ENCODE measurements at places on chromosomes 12 and 14.

GRCh38 chr12:81209012-81209411 lies 131.1 kb downstream of the ACSS3 start:
- peak; percentile 49 for DNase-seq

DNA sequence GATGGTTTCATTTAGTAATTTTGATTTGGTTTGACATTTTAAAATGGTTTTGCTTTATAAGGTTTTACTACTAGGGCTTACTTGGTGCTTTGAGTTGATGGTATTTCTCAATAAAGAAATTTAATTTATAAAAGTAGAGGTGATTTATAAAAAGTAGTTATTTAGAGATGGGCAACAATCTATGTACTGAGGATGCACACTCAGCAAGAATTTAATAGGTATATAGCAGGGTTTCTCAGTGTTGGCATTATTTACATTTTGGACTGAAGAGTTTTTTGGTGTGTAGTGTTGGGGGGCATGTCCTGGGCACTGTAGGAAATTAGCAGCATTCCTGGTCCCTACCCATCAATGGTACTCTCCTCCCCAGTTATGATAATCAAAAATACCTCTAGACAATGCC lies 47.7 kb downstream of the PPHLN1 start:
- no peak for DNase-seq

GRCh38 chr12:19397534-19397933 lies 41.8 kb upstream of the AEBP2 start:
- DNase-seq: no peak

- no peak for DNase-seq
Observed at GRCh38 chr12:131044136-131044535, 90.4 kb downstream of the ADGRD1 start.

DNA sequence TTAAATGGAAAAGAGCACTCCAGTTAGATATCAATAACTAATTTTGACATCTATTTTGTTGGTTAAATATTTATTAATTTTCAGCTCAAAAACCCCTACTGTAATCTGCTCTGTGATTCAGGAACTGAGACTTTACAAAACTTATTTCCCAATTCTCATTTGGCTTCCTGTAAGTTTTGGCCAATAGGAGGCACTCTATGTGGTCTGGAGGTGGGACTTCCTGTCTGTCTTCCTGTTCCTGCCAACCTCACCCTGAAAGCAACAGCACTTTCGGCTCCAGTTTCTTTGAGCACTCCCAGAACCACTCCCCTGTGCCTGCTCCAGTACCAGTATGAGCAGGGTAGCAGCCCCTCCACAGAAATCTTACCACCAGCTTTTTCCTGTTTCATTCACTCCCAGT lies 1027.0 kb downstream of the VRK1 start:
- DNase-seq: no peak

DNA sequence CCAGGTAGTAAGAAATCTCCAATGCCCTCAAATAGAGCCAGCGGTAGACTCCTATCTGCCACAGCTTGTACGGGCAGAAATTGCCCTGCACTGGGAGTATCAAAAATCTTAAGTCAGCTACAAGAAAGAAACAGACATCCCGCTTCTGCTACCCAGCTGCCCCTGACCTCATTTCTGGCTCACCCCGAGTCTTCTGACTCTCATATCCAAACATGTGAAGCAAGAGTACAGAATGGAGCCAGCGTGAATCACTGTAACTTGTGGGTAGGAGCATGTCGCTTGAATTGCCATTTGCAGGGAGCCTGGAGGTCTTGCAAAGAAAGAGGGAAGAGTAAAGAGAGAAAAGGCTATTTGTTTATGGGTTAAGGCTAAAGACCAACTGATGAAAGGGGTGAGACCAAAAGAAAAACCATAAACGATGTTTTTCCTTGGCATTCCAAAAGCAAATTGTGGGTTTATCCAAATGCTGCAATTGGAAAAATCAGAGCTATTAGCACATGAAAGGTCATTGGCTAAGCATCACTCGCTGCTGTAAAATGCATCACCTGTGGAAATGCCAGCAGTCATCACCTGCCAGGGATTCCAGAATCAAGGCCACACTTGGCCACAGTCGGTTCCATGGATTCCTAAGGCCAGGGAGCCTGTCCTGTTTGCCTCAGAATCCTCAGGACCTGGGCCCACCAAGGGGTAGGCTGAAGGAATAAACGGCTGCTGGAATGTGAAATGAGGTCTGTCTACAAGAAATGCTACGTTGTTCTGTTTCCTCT lies 86.6 kb downstream of the FOXN3 start:
- peak; percentile 95 for DNase-seq

GRCh38 chr12:11553871-11554533 lies 95.5 kb upstream of the ETV6 start:
- DNase-seq: peak; percentile 75

DNA sequence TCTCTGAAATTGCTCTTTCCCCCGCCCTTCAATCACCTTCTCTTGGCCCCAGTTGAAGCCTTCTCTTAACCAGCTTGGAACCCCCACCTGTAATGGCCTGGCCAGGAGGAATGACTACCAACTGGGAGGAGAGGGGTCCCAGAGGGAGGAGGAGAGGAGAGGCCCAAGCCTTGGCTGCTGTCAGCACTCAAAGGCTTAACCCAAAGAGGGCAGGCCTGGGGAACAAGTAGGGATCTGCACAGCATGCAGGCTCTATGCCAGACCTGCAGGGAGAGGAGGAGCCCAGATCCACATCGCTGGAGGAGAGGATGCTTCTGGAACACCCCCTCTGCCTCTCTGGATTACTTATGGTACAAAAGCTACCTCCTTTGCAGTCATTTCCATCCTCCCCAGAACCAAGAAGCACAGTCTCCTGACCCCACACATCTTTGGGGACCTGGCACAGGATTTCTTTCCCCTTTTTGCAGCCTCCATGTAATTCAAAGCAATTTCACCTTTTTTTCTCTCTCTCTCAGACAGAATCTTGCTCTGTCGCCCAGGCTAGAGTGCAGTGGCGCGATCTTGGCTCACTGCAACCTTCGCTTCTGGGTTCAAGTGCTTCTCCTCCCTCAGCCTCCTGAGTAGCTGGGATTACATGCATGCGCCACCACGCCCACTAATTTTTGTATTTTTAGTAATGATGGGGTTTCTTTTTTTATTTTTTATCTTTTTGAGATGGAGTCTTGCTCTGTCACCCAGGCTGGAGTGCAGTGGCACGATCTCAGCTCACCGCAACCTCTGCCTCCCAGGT lies 6.2 kb downstream of the RARG start:
- no peak for DNase-seq

DNA sequence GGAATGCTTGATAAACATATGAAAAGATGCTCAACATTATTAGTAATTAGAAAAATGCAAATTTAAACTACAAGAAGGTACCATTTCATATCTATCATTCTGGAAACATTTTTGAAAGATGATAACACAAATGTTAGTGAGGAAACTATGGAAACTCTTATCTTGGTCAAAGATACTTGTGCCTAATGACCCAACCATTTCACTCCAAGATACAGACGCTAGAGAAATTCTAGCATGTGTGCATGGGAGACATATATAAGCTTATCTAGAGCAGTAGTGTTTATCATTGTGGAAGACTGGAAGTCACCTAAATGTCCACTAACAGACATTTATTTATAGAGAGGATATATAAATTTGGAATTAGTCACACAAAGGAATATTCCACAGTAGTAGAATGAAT lies 143.1 kb upstream of the HMGA2 start:
- no peak for DNase-seq

DNA sequence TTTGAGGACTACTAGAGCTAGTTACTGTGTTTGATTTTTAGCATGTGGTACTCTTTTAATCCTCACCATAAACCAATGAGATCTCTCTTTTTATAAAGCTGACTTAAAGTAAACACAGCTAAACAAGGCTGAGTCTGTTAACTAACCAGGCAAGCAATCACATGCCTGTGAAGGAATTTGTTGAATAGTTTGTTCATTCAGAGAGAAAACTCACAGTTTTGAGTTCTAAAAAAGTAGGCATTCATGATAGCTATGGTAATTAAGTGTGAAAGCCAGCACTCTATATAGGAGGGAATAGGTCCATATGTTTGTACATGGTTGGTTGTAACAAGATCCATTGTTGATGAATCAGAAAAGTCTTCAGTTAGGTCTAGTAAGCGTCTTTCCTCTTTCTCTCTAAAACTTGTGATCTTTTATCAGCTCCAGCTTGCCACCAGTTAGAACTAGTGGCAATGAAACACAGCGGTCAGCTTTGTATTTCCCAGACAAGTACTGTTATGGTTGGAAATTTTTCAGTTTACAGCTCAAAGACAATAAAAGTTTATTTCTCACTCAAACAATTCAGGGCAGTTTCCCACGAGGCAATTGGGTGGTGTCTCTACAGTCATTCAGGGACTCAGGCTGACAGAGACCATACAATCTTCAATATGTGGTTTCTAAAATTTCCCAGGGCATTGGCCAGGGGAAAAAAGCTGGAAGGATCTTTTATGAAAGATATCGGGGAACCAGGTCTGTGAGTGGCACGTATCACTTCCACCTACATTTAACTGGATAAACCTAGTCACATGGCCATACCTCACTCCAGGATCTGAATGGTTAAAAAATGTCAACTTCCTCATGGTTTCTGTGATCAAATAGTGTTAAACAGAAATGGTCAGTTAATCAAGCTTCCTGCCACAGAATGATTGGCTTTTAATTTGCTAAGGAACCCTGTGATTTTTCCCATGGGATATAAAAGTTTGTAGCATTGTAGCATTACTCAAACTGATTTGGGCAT lies 203.1 kb downstream of the KIF21A start:
- DNase-seq: no peak

GRCh38 chr12:18827913-18828312 lies 90.0 kb downstream of the CAPZA3 start:
- no peak for DNase-seq

- DNase-seq: no peak
Observed at GRCh38 chr14:106872611-106873446, 1346.4 kb downstream of the TMEM121 start.

- DNase-seq: peak; percentile 55
Observed at GRCh38 chr12:121579981-121580868, 598 bp downstream of the KDM2B start.

- DNase-seq: peak; percentile 66
Observed at GRCh38 chr14:51540364-51540763, 111.3 kb upstream of the FRMD6 start.

DNA sequence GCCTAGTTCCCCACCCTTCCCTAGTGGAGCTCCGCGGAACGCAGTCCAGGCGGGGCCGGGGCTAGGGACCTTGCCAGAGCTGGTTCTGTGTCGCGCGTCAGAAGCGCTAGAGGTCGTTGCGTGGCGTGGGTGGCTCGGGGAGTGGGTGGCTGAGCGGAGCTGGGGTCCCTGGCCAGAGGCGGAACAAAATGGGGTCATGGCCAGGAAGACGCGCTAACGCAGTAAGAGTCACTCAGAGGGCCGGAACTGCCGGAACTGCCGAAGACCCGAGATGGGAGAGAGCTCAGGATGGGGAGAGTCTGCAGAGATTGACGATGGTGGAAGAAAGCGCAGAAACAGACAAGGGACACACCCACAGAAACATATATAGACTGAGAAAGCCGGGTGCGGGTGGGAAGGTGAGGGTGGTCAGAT lies 4.8 kb downstream of the DGKA start:
- peak; percentile 11 for DNase-seq

DNA sequence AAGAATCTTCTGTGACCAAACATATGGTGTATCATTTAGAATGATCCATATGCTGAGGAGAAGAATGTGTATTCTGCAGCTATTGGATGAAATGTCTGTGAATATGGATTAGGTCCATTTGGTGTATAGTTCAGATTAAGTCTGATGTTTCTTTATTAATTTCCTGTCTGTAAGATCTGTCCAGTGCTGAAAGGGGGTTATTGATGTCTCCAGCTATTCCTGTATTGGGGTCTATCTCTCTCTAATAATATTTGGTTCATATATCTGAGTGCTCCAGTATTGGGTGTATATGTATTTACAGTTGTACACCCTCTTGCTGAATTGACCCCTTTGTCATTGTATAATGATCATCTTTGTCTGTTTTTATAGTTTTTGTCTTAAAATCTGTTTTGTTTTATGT lies 33.5 kb downstream of the SLC38A2 start:
- DNase-seq: no peak

DNA sequence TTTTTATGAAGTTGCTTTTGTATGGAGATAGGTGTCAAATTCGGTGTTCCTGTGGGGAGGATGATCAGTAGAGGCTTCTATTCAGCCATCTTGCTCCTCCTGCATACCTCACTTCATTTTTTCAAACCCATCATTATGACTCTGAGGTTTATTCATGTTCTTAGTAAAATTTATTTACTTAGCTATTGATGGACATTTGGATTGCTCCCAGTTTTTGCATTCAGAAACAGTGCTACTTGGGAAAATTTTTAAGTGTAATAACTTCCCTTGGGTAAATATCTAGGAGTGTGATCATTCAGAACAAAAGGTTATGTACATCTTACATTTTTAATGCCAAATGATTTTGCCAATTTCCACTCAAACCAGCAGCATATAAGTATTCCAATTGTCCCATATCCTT lies 208.3 kb downstream of the SYNE2 start:
- no peak for DNase-seq

DNA sequence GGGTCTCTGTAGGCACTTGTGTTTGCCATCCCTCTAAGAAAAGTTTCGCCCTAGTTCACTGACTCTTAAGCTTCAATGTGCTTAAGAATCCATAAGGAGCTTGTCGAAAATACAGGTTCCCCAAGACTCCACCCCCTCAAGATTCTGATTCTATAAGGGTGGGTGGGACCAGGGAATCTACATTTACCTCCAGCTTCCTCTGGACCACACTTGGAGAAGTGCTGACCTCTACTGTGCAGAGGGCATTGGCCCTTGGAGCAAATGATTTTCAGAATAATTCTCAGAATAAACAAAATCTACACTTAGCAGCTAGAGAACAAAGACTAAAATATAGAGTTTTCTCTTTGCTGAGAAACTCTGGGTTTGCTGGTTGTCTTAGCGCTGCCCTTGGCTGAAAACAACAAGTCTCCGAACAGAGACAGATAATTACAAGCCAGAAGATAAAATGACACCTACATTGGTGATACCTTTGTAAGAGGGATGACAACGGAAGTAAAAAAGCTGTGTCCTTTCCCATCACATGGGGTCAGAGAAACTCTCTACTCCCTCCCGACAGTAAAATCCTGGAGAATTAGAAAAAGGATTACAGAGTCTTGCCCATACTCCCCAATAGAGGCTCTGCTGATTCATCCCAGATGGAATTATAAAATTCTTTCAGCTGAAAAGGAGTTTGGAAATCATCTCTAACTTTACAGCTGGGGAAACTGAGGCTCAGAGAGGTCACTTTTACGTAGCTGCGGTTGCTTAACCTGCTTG lies 4.8 kb downstream of the TGFB3 start:
- DNase-seq: no peak

- DNase-seq: no peak
Observed at GRCh38 chr14:90446405-90446804, 49.6 kb downstream of the CALM1 start.

GRCh38 chr12:108717243-108717642 lies 14.1 kb downstream of the CORO1C start:
- DNase-seq: no peak
